CD4-positive, alpha-beta memory T cell (primary cell): ENCODE measurements at places on chromosomes 5 and 9. TPM values are rescaled to one million over a fixed set of nuclear protein-coding genes. Genes with fewer than 3 reads are reported as not detected.

DNA sequence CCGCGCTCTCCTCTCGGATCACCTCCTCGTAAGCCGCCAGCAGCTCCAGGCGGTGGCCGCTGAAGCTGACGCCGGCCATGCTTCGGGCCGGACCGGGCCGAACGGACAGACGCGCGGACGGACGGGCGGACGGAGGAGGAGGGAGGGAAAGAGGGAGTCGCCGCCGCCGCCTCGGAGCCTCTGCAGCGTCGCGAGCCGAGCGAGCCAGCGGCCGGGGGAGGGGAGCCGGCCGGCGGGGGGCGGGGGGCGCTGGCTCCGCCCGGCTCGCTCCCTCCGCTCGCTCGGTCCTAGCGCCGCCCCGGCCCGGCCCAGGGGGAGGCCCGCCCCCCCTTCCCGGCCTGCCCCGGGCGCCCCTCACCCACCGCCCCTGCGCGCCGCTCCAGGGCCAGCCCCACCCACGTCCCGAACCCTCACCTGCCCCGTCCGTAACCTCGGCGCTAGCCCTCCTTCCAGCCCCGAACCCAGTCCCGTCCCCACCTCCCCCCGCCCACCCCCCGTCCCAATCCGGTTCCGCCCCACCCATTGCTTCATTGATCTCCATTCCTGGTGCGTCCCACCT, at the start of gene DBN1:
Gene DBN1, minus strand, starts transcription at position 192 of the 559 bp plus-strand sequence. Its CDS starts 113 bp downstream, at position 79.
- no peak for DNase-seq

- DNase-seq: no peak
Measured at GRCh38 chr5:66660396-66660795, 64.2 kb downstream of the MAST4 start.

DNA sequence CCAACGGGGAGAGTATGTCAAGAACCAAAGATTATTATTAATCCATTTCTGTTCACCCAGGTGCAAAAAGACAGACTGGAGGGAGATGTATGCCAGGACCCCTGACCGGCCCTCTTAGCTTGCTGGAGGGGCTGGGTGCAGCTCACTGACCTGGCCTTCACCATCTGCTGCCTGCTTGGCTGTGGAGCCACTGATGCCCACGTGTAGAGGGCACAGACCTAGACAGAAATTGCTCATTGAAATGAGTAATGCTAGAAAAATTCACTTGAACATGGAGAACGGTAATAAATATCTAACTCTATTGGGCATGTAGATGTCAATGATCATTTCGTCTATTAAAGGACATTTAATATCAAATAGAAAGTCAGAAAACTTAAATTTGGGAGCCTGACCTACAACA, 58.8 kb upstream of the ERCC6L2 start:
- DNase-seq: no peak

ESM1 gene
- 1.1 TPM for polyA plus RNA-seq
